NCI-H510A (cell line): ENCODE measurements at places on chromosomes 11 and 22.

GRCh38 chr11:13117344-13117743, 108.2 kb downstream of the RASSF10 start:
- no peak for DNase-seq

DNA sequence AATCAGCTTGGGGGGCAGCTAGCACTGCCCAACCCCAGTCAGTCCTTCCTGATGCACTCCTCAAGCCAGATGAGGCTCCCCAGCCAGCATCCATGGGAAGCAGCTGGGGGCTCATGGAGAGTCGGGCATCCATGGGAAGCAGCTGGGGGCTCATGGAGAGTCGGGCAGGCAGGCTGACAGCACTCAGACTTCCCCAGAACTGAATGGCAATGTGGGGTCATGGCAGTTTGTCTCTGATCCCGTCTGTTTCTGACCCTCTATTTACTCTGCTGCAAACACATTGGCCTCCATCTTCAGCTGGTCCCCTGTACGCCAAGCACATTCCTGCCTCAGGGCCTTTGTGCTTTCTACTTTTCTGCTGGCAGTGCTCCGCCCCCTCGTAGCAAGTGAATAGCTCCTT, 314.8 kb downstream of the NTM start:
- no peak for DNase-seq

DNA sequence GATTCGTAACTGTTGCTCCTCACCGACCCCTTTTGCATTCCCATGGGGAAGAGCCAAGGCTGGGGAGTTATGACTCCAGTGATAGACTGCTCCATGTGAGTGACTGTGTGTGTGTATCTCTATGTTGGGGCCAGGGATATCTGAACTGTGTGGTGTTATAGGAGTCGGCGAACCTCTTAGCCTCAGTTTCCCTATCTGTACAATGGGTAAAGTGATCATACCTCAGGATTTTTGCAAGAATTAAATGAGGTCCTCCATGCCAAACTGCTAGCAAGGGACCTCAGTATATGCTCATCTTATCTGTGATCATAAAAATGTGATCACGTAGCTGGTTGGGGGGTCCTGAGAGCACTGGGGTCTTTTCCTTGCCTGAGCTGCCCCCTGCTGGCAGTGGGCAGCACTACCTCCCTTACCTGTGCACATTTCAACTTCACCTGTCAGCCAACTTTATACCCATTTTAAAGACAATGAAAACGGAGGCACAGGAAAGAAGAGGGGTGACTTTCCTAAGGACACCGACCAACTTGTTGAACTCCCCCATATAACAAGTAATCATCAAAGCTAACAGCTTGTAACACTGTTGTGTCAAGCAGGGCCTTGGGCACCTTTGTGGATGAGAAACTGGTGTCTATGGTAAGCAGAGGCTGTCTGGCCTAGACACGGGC, 1.4 kb upstream of the DPP3 start:
- DNase-seq, result no peak

- DNase-seq, result no peak
These were observed 2.4 kb downstream of the LIN7C start for GRCh38 chr11:27504205-27504604.

- DNase-seq, result no peak
These were observed 36.9 kb upstream of the POLA2 start for GRCh38 chr11:65224930-65225278.
